ENCODE measurements at places on chromosomes 6 and 20. TPM values are rescaled to one million over a fixed set of nuclear protein-coding genes. Genes with fewer than 3 reads are reported as not detected.

- no peak for DNase-seq
- no peaks in the 10 kb centered on the region for H3K4me1 ChIP-seq
- H3K27me3 ChIP-seq = no peaks in the 10 kb centered on the region
Observed at GRCh38 chr6:8570256-8570920, 135.0 kb upstream of the SLC35B3 start.

EYS gene
- polyA plus RNA-seq = 0.03 TPM

DNA sequence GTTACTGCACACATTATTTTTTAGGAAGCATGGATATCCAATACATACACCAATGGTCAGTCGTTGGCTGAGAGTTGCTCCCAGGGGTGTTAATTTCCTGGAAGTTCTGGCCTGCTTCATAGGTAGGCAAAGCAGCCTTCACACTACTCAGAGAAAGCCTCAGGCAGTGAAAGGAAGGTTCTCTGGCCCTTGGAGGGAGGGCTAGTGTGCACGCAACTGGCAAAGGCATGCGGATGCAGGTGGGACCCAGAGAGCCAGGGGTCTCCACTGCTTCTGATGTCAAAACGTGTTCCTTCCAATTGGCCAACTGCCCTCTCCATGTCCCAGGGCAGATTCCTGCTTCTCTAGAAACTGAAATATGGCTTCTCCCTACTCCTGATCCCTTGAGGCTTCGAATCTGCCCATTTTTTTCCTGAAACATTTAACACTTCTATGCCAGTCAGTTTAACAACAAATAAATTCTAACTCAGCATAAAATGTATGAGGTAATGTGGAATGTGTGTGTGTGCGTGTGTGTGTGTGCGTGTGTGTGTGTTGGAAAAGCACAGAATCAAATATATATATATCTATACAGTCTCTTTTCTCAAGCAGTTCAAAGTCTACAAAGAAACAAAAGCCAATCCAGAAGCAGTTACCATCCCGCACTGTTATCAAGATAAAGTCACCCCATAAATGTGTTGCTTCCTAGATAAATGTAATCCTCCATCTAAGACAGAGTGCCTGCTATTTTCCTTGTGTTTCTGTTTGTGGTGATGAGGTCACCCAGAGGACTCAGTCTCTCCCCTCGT, 94.0 kb upstream of the HIVEP1 start:
- no peak for DNase-seq
- H3K27me3 ChIP-seq = no peaks in the 10 kb centered on the region
- no peaks in the 10 kb centered on the region for H3K4me1 ChIP-seq
- no peaks in the 10 kb centered on the region for H3K36me3 ChIP-seq
- H3K4me3 ChIP-seq = no peak overlapping the region
- no peak overlapping the region for H3K27ac ChIP-seq

DNA sequence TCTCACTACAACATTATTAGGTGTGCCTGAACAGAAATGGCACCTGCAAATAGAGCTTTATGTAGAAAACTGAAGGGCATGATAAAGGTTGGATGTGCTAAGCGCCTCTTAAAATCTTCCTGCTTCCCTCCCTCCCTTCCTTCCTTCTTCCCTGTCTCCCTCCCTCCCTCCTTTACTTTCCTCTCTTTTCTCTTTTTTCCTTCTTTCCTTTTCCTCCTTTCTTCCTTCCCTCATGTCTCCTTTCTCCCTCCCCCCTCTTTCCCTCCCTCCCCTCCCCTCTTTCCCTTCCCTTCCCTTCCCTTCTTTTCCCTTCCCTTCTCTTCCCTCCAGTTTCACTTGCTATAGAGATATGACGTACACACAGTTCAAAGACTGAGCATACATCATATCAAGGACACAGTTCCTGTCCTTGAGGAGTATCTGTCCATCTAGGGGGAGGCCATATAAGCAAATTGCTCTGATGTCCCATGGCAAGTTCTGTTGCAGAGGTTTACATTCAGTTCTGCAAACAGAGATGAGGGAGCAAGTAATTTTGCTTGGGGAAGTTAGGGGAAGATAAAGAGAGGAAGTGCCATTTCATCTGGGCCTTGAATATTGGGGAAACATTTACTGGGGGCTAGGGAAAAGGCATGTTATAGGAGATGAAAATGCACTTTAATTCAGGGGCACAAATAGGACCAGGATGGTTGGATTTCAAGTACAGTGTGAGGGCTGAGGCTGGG, 79.0 kb upstream of the EEF1E1 start:
- no peak overlapping the region for H3K27ac ChIP-seq
- no peaks in the 10 kb centered on the region for H3K27me3 ChIP-seq
- H3K4me3 ChIP-seq = no peak overlapping the region
- no peaks in the 10 kb centered on the region for H3K36me3 ChIP-seq

DNA sequence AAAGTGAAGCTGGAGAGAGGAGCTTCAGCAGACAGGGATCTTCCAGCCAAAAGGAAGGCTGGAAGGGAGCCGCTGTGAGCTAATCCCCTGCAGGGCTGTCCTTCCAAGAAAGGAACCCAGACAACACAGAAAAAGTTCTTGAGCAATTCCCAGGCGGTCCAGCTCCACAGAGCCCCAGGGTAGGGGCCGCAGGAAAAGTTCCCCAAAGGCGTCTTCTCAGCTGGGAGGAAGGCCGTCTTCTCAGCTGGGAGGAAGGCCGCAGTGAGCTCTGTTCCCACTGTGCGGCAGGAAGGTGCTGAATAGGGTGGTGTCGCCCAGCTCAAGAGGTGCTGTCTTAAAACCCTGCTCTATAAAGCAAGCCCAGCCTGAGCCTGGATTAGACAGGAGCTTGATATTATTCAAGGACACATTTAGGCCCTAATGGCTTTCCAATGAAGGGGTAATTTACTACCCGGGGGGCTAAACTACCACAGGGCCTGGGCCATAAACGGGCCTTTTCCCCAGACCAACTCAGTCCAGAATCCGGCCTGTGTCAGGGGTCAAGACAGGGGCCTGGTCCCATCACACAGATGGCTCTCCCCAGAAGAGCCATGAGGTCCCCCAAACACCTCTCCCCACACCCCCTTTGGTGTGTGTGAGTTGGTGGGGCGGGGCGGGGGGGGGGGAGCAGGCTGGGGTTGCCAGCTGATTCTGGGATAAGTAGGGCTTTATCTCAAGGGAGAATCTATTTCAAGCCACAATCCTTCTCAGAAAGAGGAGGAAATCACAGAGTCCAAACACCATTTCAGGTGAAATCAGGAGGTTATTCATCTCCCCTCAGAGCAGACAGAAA, 103.6 kb downstream of the NOL4L start:
- no peaks in the 10 kb centered on the region for H3K36me3 ChIP-seq
- peaks cover 76% of the 10 kb centered on the region for H3K4me1 ChIP-seq
- H3K27me3 ChIP-seq = no peaks in the 10 kb centered on the region
- DNase-seq = no peak

TMEM181 gene
- 2.4 TPM for polyA plus RNA-seq

BANF2 gene
- polyA plus RNA-seq = not detected

DNA sequence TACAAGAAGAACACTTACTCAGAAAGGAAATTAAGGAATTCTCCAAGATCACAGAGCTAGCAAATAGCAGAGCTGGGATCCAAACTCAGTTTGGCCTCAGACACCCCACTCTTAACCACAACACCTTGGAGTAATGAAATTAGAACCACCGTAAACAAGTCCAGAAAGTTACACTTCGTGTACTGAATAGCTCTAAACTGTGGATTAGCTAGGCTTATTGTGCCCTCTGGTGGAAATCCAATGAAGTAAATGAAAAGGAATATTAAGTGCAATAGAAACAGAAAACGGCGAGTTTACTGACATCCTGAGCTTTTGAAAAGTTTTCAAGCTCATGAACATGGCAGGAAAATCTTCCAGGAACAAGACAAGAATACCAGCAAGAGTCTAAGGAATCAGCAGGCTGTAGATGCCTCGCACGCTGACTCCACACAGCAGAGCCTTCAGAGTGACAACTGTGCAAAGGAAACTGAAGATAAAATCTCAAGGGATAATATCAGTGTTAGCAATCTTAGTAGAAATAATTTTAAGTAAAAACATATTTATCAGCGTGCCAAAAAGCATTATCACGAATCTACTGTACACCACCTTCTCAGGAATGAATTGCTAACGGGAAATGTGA, 34.6 kb downstream of the FBXO5 start:
- no peak overlapping the region for H3K4me3 ChIP-seq
- H3K36me3 ChIP-seq = no peaks in the 10 kb centered on the region
- H3K4me1 ChIP-seq = no peaks in the 10 kb centered on the region
- no peak overlapping the region for H3K27ac ChIP-seq
- no peaks in the 10 kb centered on the region for H3K27me3 ChIP-seq

DNA sequence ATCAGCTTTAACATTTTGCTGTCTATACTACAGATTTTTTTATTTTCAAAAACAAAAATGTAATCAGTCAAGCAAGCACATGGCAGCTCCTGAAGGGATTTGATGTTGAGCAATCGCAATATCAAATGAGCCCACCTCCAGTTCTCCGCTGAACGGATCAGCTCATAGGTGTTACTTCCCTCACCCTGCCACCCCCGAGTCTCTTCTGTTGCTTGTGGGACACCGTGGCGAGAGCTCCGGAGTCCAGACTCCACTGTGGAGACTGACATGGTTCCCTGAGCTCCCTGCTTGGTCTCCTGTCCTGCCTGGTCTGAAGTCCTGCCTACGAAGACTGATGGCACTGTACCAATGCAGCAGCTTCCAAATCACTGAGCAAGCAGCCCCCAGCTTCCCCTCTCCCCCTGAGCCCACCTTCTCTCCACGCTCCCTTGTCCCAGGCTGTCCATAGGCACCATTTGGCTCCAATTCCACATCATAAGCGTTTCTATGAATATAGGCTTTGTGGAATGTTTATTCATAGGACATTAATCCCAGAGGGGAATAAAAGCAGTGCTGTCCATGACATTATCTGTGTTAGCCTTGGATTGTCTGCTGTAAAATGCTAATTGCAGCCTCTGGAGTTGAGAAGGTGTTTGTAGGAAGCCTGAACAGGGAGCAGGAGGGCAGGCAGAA, 162.2 kb downstream of the LY86 start:
- no peak overlapping the region for H3K4me3 ChIP-seq
- peak; percentile 34 for DNase-seq

ABHD16B gene
- not detected for polyA plus RNA-seq

LTA gene
- 0.26 TPM for polyA plus RNA-seq

DNA sequence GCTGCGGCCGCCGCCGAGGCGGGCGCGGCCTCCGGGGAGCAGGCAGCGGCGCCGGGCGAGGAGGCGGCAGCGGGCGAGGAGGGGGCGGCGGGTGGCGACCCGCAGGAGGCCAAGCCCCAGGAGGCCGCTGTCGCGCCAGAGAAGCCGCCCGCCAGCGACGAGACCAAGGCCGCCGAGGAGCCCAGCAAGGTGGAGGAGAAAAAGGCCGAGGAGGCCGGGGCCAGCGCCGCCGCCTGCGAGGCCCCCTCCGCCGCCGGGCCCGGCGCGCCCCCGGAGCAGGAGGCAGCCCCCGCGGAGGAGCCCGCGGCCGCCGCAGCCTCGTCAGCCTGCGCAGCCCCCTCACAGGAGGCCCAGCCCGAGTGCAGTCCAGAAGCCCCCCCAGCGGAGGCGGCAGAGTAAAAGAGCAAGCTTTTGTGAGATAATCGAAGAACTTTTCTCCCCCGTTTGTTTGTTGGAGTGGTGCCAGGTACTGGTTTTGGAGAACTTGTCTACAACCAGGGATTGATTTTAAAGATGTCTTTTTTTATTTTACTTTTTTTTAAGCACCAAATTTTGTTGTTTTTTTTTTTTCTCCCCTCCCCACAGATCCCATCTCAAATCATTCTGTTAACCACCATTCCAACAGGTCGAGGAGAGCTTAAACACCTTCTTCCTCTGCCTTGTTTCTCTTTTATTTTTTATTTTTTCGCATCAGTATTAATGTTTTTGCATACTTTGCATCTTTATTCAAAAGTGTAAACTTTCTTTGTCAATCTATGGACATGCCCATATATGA, 3.2 kb downstream of the MARCKS start:
- H3K36me3 ChIP-seq = peaks cover 10% of the 10 kb centered on the region
- H3K4me1 ChIP-seq = peaks cover 25% of the 10 kb centered on the region
- no peak overlapping the region for H3K27ac ChIP-seq
- no peak overlapping the region for H3K4me3 ChIP-seq
- DNase-seq = peak; percentile 7
- H3K27me3 ChIP-seq = no peaks in the 10 kb centered on the region

DNA sequence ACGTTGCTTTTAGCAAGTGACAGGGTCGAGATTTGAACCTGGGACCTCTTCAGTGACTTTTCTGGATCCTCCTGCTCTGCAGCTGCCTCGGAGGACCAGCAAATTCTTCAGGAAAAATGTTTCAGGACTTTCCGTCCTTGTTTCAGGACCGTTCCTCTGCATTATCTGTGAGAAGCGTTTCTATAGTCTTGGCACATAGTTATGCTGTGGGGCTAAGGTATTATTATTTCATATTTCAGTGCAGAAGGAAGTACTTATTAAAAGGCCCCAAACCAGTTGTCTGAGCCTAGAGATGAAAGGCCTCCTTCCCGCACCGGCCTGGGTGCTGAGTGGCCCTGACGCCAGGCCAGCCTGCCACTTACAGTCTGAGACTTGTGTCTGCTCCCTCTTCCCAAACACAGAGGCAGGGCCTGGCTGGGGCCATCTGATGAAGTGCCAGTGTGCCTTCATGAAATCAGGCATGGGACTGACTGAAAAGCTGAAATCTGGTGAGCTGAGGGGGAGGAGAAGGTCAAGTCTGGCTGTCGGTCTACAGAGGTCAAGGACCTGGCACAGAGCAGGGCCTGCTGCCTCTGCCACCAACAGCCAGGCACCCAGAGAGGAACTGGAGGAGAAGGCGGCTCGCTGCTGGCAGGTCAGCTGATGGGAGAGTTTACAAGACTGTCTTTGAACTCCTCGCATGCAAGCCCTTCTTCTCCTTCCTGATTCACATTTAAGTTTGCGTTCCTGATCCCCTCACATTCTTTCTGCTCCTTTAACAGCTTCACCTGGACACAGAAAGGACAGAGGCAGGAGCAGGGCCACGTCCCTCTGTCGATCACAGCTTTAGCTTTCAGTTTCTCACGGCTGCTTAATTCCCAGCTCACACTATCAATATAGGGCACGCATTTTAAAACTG, 8.9 kb upstream of the QKI start:
- DNase-seq = peak; percentile 87
- no peaks in the 10 kb centered on the region for H3K27me3 ChIP-seq
- peak overlapping the region; percentile 96 for H3K27ac ChIP-seq

- H3K4me3 ChIP-seq = no peak overlapping the region
- H3K4me1 ChIP-seq = no peaks in the 10 kb centered on the region
- H3K27me3 ChIP-seq = no peaks in the 10 kb centered on the region
- H3K27ac ChIP-seq = no peak overlapping the region
- no peaks in the 10 kb centered on the region for H3K36me3 ChIP-seq
Observed at GRCh38 chr6:135693811-135694370, 157.6 kb upstream of the PDE7B start.

GRCh38 chr20:61551401-61551800, 299.3 kb downstream of the CDH4 start:
- no peak overlapping the region for H3K4me3 ChIP-seq
- no peak overlapping the region for H3K27ac ChIP-seq
- no peak for DNase-seq
- H3K27me3 ChIP-seq = no peaks in the 10 kb centered on the region
- no peaks in the 10 kb centered on the region for H3K36me3 ChIP-seq

- H3K27me3 ChIP-seq = no peaks in the 10 kb centered on the region
Observed at GRCh38 chr6:21199262-21199661, 394.3 kb upstream of the SOX4 start.

GRCh38 chr6:38159596-38159995, 340.1 kb downstream of the ZFAND3 start:
- no peaks in the 10 kb centered on the region for H3K27me3 ChIP-seq
- peaks cover 11% of the 10 kb centered on the region for H3K4me1 ChIP-seq
- H3K27ac ChIP-seq = no peak overlapping the region
- no peak overlapping the region for H3K4me3 ChIP-seq
- peak; percentile 24 for DNase-seq
